Stimulated activated CD8-positive, alpha-beta memory T cell treated with anti-CD3 and anti-CD28 coated beads, Interleukin-2, amount 100 ng/mL, for 48 hours (primary cell): ENCODE measurements at places on chromosomes 13 and 19.

- peak; percentile 22 for DNase-seq
These were observed 339.0 kb downstream of the RFC3 start for GRCh38 chr13:34156841-34157365.

DNA sequence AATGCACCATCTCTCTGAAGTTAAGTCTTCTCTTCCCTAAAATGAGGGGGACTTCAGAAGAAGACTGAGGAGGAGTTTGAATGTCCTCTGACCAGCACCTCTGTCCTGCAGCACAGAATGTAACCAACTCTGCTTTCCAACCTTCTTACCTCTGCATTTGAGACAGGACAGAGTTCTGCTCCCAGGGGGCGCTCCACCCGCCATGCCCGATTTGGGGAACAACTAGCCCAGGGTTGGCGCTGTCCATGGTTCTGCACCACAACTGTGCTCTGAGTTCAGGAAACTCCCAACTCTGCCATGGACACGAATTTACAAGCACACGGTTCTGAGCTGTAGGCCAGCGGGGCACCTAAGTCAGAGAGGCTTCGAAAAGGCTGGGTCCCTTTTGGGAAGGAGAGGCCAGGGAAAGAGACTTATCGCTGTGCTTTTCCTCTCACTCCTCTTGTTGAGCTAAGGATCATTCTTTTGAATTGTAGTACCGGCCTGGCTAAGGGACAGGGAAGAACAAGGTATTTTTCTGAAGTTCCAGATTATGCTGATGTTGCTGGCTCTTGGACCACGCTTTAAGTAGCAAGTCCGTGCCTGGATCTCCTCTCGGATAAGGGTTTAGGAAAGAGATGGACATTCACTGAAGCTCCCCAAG, 22.2 kb downstream of the SIGLEC5 start:
- DNase-seq: peak; percentile 56

GRCh38 chr19:46299004-46299509, 2.2 kb downstream of the HIF3A start:
- DNase-seq: no peak

DNA sequence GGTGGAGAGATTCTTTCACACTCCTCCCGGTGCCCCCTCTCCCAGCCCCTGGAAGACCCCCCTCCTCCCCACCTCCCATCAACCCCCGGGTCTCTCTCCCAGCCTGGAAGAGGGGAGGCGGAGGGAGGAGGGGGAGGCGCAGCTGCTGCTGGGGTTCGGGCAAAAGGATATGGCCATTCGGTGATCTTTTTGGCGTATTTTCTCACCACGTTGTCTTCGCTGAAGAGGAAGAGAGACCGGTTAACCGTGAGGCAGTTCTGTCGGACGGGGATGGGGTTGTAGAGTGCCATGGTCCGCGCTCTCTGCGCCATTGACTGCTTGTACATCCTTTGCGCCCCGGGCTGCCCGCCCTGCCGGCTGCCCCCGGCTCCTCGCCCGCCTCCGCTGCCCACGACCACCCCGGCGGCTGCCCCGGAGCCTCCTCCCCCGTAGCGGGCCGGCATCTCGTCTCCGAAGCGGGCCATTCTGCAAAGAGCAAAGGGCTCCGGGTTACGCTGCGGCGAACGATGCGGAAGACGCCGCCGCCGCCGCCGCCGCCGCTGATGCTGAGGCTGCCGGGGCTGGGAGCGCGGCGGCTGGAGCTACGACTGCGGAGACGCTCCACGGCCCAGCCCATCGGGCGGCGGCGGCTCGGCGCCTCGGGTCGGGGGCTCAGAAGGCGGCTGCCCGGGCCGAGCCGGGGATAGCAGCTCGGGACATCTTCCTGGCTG, 363 bp downstream of the CACNA1A start:
- DNase-seq: no peak

DNA sequence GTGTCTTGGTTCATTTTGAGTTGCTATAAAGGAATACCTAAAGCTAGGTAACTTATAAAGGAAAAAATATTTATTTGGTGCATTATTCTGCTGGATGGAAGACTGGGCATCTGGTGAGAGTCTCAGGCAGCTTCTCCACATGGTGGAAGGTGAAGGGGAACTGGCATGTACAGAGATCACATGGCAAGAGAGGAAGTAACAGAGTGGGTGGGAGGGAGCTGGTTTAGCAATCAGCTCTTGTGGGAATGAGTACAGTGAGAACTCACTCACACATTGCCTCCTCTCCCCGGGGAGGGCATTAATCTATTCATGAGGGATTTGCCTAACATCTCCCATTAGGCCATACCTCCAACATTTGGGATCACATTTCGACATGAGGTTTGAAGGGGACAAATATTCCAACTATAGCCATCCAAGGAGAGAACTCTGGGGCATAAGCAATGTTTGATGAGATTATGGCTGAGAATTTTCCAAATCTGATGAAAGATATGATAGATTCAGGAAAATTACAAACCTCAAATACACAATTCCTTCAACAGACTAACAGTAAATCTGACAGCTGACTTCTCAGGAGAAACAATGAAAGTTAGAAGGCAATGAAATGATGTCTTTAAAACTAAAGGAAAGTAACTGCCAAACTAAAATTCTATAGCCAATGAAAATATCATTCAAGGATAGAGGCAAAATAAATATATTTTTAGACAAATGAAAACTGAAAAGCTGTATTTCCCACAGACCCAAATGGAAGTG, 52.5 kb downstream of the MTUS2 start:
- no peak for DNase-seq

- no peak for DNase-seq
These were observed 188.6 kb downstream of the TEX29 start for GRCh38 chr13:111508902-111509509.

GRCh38 chr19:38952395-38953165, 21.8 kb downstream of the MRPS12 start:
- no peak for DNase-seq

- no peak for DNase-seq
These were observed 132.9 kb downstream of the SLITRK6 start for GRCh38 chr13:85666356-85666755.

GRCh38 chr13:78603240-78603957, at the start of gene POU4F1:
TSS of gene POU4F1 (minus strand) at chr13:78603552. CDS start at chr13:78603326, 226 bp downstream.
- peak; percentile 53 for DNase-seq

DNA sequence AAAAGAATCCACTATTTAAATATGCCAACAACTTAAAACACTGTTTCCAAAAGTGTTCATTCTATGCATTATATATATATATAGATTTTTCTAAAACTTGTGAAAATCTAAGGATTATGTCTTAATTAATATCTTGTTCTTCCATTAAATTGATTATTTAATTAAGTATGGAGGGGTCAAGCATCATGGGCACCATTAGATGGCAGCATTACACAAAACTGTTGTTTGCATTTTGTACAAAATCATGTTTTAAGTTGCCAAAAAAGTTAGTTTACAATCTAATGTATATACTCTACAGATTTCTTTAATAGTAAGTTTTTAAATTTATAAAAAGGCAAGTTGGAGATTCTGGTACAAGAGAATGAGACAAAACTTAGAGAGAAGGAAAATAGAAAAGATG, 213.2 kb upstream of the EDNRB start:
- DNase-seq: no peak

DNA sequence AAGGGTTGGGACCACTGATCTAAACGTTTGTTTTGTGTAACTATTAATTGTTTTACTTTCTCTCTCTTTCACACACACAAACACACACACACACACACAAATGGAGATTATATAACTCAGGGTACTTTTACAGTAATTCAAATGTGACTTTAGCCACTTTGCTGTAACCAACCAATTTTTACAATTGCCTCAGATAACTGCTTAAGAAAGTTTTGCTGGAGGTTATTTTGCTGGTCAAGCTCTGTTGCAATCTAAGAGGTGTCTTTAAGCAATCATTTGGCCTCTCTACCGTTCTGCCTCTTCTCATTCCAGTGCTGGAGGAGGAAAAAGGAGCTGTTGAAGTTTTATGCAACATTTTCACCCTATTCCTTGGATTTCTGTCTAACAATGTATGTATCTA, 63.0 kb downstream of the TBC1D4 start:
- DNase-seq: no peak

- no peak for DNase-seq
These were observed 17.5 kb upstream of the PROZ start for GRCh38 chr13:113140677-113141600.

DNA sequence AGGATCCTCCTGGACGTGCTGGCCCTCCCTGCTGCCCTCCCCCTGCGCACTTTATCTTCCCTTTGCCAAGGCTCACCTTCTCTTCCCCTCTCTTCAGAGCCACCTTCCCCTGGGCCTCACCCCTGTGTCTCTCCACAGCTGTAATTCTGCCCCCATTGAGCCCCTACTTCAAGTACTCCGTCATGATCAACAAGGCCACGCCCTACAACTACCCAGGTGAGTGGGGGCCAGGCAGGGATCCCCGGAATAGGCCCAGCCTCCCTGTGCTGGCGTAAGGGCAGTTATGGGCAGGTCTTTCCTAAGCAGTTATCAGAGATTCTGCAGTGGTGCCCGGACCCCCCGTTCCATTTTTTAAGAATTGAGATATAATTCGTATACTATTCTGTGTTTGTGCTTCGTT, 3.1 kb downstream of the NDUFA3 start:
- DNase-seq: no peak

DNA sequence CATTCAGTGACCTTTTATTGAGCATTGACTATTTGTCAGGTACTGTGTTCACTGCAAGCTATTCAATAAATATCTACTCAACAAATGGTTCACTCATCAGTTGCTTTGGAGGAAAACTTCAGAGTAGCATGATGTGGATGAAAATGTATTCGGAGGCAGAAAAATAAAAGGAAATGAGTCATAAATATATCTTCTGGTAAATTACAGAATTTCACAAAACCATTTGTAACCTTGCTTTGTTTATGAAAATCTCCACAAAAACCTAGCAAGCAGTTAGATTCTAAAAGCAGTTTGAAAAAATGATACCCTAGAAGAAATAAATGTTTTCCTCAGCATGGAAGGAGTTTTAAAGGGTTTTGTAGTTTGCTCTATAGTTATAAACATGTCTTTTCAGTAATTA, 399.6 kb downstream of the LMO7 start:
- no peak for DNase-seq

GRCh38 chr19:49149652-49150105, 5.5 kb downstream of the HRC start:
- no peak for DNase-seq

DNA sequence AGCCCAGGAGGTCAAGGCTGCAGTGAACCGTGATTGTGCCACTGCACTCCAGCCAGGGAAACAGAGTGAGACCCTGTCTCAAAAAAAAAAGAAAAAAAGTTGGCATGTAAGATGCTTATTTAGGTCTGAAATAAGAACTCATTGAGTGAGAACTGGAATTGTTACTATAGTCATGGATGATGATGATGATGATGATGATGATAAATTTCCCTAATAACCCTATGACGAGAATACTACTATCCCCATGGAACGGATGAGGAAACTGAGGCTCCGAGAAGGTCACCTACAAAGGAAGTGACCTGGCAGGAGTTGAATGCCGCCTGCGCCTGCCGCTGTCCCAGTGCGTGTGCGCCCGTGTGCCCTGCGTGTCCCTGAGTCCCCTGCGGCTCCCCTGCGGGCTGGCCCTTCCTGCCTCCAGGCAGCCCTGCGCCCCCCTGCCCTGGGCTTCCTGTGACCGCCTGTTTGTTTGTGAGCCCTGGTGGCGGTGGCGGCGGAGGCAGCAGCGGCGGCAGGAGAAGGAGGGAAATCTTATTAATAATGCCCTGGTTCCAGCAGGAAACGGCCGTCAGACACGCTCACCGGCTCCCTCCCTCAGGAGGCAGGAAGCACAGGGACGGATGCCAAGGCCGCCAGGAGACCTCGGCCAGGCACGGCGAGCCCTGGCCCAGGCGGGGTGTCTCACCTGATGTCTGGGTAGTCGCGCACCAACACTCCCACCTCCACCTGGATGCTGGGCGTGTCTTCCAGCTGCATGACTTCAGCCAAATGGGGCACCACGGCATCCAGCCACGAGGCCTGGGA, 29.6 kb downstream of the EXOC3L2 start:
- no peak for DNase-seq

GRCh38 chr13:38204556-38204955, 145.1 kb upstream of the UFM1 start:
- no peak for DNase-seq

DNA sequence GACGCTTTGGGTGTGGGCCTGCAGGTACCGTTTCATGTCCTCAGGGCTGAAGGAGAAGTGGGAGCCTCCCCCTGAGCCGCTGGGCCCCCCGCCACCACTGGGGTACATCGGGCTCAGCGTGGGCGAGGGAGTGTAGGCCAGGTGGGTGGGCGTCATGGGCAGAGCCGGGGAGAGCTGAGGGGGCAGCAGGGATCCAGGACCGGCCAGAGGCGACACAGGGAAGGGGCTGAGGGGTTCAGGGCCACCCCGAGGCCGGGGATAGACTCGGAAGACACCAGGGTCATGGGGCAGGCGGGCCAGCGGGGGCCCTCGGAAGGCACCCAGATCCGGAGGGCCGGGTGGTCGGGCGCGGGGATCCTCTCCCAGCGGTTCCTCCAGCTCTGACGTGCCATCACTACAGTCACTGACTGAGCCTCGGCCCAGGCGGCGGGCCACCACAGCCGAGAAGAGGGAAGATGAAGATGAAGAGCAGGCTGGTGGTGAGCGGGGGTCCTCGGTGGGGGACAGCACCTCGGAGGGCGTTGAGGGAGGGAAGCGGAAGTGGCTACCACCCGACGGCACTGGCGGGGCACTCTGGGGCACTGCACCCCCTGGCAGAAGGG, 5.7 kb downstream of the ERF start:
- no peak for DNase-seq

GRCh38 chr13:30413842-30414241, 8.5 kb upstream of the UBE2L5 start:
- no peak for DNase-seq

GRCh38 chr13:39422845-39423565, 180.0 kb downstream of the LHFPL6 start:
- DNase-seq: no peak

- DNase-seq: no peak
These were observed 572.6 kb upstream of the KLF12 start for GRCh38 chr13:74706801-74707200.

DNA sequence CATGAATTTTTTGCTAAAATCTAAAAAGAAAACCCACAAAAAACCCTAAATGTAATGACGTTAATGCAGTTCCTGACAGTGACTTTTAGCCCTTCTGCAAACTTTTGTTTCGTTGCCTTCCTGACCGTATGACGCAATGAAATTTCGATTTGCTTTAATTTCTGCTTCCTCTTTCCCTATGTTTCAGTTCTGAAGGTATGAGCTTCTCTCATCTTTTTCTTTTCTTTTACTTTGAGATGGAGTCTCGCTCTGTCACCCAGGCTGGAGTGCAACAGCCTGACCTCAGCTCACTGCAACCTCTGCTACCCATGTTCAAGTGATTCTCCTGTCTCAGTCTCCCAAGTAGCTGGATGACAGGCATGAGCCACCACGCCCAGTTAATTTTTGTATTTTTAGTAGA, 6.1 kb upstream of the LILRA5 start:
- no peak for DNase-seq

GRCh38 chr13:40631605-40632004, 34.8 kb downstream of the FOXO1 start:
- no peak for DNase-seq

DNA sequence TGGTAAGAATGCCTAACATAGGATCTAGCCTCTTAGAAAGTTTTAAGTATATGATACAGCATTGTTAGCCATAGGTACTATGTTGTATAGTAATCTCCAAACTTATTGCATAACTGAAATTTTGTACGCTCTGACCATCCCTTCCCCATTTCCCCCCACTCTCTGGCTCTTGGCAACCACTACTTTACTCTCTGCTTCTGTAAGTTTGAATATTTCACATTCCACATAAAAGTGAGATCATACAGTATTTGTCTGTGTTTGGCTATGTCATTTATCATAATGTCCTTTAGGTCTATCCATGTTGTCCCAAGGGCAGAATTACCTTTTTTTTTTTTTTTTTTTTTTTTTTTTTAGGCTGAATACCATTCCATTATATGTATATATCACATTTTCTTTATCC, 396.9 kb downstream of the DLEU7 start:
- DNase-seq: no peak

- no peak for DNase-seq
These were observed 56.6 kb downstream of the FREM2 start for GRCh38 chr13:38743466-38743865.
